ENCODE measurements at places on chromosomes 6 and 20.
A peak's percentile ranks its signal among the peaks of the same experiment; 100 is the strongest.

DNA sequence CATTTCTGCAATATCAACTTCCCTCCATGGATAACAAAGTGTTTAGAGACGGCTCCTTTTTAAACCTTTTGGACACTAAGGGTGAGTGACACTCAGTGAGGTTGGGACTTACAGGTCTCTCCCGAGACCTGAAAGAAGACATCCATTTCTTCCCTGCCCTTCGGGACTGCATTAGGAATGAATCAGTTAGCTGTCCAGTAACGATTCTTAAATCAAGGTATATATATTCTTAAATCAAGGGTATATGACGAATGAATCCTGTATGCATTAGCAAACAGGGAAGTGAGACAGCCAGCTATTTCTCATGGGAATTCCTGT, 52.9 kb downstream of the EDN1 start:
- DNase-seq: peak; percentile 71

DNA sequence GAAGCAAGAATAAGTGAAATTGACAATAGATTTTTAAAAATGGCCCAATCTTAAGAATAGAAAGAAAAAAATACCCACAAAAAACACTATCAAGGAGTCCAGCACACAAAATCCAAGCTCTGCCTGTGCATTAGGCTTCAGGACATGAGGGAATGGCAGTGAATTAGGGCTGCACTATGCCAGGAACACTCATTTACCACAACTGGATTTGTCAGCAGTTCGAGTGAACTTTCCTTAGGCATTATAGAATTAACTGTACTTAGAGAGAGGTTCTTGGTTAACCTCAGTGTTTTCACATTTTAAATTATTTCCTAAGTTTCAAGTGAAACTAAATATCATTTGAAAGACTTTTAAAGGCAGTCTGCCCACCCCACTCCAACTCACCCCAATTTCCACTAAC, 34.8 kb downstream of the SLC22A3 start:
- no peak for DNase-seq

GRCh38 chr6:52741872-52742271, 21.4 kb downstream of the GSTA2 start:
- DNase-seq: no peak

DNA sequence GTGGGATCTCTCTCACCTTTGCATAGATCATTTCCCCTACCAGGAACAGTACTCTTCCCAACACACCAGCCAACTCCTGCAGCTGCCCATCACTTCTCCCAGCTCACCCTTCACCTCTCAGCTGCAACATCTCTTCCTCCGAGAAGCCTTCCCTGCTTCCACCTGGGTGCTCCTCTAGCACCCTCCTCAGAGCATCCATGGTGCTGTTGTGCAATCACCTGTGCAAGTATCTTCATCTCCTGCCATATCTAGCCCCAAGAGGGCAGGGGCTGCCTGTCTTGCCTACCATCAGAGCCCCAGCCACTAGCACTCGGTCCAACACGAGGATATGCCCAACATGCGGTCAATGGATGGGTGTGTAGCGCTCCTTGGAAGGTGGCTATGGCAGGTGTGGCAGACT, 75.8 kb downstream of the BANF2 start:
- no peak for DNase-seq

DNA sequence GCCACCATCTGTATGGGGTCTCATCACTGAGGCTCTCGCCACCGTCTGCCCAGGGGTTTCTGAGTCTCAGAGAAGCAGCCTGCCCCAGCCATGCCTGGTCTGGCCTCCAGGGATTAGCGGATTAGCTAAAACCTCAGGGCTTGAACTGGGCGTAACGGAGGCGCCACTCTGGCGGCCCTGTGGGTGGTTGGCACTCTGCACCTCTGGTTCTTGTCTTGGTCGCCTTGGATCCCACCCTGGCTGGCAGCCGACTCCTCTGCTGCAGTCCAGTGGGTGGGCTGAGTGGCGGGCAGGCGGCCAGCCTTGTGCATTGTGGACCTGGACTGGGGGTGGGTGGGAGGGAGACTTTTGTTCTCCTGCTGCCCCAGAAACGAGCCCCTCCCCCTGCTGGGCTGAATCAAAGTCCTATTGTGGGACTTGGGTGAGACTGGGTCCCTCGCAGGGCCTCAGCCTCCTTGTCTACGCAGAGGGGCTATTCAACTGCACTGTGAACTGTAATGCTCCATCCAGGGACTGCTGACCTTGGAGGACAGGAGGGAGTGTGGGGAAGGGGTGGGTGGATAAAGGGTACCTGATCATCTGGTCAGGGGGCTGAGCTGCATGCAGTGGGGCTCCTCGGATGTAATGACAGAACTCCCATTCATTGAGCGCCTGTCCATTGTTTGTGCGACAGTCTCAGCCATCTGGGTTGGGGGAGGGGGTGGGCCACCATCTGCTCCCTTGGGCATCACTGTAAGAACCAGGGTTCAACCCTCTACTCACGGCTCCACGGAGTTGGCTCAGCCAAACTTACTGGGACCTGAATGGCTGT, 23.9 kb downstream of the SUN5 start:
- no peak for DNase-seq

- peak; percentile 89 for DNase-seq
Observed at GRCh38 chr6:1609648-1610496, at the start of gene FOXC1. FOXC1 (plus strand) TSS chr6:1609915; CDS start chr6:1610446, 531 bp downstream.

DNA sequence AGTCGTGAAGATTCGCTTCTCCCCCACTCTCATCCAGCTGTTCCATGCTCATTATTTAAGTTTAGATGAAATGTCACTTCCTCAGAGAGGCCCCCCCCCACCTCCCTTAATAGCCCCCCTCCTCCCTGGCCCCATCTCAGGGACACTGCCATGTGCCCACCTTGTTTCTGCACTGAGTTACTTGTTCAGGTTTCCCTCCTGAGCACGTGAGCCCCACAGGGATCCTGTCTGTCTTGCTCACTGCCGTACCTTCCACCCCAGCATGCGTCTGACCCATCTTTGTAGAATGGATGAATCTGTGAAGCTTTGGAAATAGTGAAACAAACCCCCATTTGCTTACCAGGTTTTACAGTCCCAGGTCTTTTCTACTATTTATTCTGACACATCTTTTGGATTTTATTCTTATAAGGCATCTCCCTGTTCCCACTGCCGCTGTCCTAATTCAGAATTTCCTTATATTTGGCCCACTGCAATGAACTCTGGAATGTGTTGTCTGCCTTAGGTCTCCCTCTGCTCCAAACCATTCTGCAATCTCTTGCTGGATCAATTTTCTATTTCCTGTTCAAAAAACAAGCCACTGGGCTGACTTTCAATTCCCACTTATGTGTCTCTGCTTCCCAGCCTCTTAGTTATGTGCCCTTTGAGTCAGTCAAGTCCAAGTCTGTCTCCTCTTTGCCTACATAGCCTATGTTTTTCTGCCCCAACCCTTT, 136.5 kb upstream of the ECI2 start:
- no peak for DNase-seq

DNA sequence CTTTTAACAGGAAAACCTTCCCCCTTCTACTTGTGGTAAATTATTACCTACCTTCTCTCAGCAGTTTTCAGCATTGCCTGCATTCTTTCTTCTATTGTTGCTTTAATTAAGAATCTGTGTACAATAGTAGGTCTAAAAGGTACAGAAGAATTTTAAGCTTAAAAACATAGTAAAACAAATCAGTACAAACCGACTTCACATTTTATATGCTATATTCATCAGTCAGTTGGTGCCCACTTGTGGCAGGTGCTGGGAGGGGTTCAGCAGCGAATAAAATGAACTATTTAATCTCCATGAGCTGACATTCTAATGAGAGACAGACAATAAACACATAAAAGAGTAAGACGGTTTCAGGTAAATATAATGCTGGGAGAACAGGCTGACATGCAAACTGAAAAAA, 73.4 kb upstream of the FBXO30 start:
- peak; percentile 38 for DNase-seq

- peak; percentile 42 for DNase-seq
Observed at GRCh38 chr6:5053038-5053437, 32.1 kb upstream of the PPP1R3G start.

Measured in NB4 (cell line).